WERI-Rb-1 (cell line): ENCODE measurements at places on chromosomes 3 and 15.
A peak's percentile ranks its signal among the peaks of the same experiment; 100 is the strongest.

GRCh38 chr15:70486451-70487386, 276.6 kb downstream of the UACA start:
- no peak for DNase-seq

DNA sequence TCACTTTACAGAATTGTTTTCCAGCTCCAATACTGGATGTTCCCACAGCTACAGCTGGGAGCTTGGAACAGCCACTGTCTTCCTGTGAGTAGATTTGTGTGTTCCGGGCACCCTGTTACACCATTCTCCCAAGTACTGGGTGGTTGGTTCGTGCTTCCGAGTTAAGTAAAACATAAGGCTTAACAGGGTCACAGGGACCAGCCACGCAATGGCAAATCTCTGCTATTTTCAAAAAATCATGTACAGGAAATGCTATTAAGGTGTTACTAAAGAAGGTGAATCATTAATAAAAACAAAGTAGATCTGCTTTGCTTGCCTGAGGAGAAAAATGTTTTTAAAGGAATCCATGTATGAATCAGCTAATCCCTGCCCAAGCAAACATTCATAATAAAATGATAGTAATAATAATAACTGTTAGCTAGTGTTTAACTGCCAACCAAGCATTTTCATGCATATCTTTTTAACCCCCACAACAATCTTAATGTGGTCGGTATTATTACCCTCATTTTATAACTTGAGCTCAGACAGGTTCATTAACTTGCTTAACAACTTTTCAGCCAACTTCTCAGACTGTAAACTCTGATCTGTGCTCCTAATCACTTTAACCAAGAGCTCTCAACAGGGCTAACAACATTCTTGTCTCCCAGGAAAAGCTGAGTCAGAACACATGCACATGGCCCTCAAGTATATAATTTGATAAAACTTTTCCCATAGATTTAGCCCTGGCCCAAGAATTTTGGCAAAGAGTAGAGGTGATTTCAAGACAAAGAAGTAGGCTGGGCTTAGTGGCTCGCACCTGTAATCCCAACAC, 2.7 kb upstream of the C2CD4A start:
- no peak for DNase-seq

DNA sequence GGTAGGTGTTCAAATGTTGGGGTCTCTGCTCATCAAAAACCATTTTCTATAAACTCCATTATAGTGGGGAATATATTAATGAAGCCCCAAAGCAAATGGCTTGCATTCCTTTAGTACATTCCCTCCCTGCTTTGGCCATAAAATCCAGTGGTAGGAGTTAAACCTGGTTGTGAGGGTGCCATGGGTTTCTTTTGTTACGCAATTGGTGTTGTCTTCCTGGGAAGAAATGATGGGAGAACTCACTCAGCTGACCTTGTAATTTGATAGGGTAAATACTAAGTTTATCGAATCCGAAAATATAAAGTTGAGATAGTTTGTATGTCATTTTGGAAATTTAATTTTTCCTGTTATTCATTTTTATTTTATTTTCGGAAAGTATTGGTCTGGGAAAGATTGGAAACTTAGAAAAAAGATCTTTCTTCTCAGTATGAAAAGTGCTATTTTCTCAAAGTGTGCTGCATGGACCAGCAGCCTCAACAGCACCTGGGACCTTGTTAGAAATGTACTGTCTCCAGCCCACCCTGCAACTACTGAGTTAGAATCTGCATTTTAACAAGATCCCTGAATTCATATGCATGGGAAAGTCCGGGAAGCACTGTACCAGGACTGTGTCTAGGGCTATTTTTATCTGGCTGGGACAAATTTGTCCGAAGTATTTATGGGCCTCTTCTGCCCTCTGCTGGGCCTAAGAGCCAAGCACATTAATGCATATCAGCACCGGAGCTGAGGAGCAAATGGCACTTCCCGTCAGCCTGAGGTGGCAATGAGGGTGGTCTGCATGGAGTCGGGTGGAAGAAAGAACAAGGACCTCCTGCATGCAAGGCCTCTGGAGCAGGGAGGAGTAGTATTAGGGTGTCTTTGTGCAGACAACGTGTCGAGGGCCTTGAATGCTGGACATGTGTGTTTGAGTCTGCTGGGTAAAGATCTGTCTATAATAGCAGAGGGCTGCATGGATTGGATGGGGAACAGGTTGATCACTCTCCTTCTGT, 54.7 kb downstream of the FAM81A start:
- peak; percentile 47 for DNase-seq

- no peak for DNase-seq
These were observed 25.5 kb downstream of the SEC62 start for GRCh38 chr3:169992156-169992555.

DNA sequence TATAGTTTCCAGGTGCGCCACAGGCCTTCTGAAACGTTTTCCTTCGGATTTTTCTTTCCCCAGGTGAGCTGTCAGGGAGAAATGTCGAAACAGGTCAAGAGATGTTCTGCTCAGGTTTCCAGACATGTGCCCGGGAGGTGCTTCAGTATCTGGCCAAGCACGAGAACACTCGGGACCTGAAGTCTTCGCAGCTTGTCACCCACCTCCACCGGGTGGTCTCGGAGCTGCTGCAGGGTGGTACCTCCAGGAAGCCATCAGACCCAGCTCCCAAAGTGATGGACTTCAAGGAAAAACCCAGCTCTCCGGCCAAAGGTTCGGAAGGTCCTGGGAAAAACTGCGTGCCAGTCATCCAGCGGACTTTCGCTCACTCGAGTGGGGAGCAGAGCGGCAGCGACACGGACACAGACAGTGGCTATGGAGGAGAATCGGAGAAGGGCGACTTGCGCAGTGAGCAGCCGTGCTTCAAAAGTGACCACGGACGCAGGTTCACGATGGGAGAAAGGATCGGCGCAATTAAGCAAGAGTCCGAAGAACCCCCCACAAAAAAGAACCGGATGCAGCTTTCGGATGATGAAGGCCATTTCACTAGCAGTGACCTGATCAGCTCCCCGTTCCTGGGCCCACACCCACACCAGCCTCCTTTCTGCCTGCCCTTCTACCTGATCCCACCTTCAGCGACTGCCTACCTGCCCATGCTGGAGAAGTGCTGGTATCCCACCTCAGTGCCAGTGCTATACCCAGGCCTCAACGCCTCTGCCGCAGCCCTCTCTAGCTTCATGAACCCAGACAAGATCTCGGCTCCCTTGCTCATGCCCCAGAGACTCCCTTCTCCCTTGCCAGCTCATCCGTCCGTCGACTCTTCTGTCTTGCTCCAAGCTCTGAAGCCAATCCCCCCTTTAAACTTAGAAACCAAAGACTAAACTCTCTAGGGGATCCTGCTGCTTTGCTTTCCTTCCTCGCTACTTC, 3.8 kb downstream of the BHLHE40 start:
- DNase-seq, result no peak

GRCh38 chr15:86932456-86932855, 852.8 kb downstream of the AGBL1 start:
- DNase-seq, result no peak

- DNase-seq, result no peak
These were observed 2.8 kb upstream of the SSUH2 start for GRCh38 chr3:8647137-8647985.

DNA sequence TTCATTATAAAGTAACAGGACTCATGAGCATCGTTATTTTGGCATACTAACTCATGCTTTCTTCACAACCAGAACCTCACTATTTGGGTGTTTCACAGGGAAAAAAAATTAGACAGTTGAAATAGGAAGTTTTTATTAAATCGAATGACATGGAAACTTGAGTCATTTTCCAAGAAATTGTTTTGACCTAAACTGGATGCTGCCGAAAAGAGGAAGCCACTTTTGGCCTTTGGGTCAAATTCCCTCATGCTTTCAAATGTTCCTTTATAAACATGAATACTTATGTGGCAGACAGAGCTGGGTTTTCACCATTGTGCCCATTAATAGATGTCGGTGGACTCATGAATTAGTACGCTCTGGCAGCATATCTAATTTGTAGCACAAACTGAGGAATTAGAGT, 224.9 kb downstream of the MCTP2 start:
- DNase-seq, result no peak

DNA sequence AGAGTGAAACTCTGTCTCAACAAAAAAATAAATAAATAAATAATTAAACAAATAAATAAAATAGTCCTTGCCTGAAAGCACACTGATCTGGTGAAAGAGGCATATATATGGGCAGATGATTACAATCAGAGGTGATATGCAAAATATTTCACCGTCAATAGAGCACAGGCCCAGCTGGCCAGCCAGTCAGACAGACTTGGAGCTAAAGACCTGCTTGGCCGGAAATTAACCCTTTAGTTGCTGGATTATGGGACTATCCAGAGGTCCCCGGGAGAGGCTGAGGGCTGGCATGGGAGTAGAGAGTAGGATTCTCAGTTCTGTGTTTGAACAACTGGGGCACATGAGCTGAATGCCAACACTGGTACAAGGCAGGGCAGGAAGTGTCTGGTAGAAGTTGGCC, 59.1 kb upstream of the CTNNB1 start:
- DNase-seq, result no peak

GRCh38 chr15:89177633-89178306, 43.6 kb downstream of the RLBP1 start:
- DNase-seq, result peak; percentile 60

DNA sequence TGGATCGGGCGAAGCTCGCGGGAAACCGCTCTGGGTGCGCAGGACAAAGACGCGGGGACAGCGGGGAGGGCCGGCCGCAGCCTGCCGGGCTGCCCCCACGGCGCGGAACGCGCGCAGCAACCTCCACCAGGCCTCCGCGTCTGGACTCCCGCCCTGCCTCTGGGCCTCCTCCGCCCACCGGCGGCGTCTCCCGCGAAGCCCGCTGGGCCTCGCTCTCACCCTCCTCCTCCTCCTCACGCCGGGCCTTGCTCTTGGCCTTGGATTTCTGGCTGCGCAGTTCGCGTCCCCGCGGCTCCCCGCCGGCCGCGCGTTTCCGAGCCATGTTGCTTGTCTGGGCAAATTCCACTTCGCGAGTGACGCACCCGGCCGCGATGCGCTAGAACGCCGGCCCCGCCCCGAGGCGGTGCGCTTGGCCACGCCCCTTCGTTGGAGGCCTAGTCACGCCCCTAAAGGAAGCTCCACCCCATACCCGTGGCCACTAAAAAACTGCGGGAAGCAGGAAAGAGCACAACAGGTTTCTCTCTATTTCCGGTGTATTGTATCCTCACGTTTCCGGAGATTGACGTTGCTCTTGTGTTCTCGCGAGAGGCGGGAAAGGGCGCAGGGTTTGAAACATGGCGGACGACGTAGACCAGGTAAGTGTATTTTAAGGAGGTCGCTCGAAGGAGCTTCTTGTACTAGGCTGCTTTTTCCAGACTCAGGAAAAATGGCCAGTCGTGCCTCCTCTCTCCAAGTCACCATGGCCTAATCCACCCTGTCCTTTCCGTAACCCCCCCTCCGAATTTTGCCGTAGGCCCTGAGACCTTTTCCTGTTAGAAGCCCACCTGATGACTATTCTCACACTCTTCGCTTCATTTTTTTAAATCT, at the start of the genes LSM3 and XPC:
Gene LSM3 (plus strand): TSS at position 571 of the 867 bp plus-strand sequence. CDS start 44 bp downstream, at position 615.
Gene XPC (minus strand): TSS at position 355 of the 867 bp plus-strand sequence. CDS start 33 bp downstream, at position 322.
- peak; percentile 94 for DNase-seq

DNA sequence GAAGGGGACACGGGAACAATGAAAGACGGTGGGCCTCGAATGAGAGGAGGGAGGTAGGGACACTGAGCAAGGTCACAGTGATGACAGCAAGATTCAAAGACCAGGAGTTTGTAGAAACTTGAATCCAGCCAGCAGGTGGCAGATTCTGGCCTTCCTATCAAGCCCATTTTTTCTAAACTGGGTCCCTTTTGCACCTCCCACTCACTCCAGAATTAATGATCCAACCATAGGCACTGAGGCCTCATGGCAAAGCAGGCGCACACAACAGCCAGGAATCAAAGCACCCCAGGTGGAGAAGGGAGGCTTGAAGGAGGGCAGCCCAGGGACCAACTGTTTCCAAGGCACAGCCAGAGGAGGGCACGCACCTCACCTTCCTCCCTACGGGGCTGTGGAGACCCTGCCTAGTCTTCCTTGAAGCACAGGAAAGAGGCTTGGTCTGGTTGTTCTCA, 90.2 kb downstream of the ANP32A start:
- peak; percentile 60 for DNase-seq

- DNase-seq, result no peak
These were observed 58.6 kb downstream of the WWTR1 start for GRCh38 chr3:149599236-149599635.

DNA sequence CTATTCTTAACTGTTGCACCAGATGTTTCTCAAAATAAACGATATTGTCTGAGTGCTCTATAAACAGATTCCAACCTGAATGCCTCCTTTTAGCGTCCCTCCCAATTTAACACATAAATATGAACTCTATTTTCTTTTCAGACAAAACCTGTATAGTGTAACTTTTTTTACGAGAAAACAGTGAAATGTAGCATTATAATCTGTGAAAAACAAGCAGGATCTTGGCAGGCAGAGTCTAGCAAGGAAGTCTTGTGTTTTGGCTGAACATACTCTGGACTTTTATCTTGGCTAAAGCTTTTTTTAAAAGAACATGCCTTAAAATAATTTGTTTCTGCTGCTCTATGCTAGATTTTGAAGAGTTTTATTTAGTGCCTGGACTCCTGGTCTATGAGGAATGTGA, 150.5 kb downstream of the ROBO2 start:
- no peak for DNase-seq
